Activated CD4-positive, alpha-beta T cell treated with anti-CD3 and anti-CD28 coated beads, Interleukin-2, Interleukin-4, amounts not matched to agents 100 ng/mL and 50 ng/mL, durations not matched to agents 16 hours and 8 hours (primary cell): ENCODE measurements at places on chromosomes 6 and 20.

GRCh38 chr6:149289192-149289781 lies 28.2 kb upstream of the TAB2 start:
- no peak for DNase-seq

- DNase-seq = no peak
Measured at GRCh38 chr6:163825033-163825432, 410.5 kb downstream of the QKI start.

DNA sequence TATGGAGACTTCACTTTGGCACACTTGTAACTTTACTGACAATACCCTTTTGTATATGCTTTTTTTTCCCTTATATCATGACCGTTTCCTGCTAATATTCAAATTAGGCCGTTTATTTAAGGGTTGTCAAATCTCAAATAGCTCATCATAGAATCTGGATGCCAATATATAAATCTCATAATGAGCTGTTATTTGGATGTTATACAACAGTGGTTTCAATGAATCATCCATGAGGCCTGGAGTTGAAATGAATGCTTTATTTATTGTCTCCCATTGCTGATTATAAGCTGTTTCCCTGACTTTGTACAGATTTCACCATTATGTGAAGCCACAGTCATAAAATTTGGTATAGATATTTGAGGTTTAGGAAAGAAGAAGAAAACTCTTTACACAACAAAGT lies 256.1 kb downstream of the PLCB1 start:
- no peak for DNase-seq

DNA sequence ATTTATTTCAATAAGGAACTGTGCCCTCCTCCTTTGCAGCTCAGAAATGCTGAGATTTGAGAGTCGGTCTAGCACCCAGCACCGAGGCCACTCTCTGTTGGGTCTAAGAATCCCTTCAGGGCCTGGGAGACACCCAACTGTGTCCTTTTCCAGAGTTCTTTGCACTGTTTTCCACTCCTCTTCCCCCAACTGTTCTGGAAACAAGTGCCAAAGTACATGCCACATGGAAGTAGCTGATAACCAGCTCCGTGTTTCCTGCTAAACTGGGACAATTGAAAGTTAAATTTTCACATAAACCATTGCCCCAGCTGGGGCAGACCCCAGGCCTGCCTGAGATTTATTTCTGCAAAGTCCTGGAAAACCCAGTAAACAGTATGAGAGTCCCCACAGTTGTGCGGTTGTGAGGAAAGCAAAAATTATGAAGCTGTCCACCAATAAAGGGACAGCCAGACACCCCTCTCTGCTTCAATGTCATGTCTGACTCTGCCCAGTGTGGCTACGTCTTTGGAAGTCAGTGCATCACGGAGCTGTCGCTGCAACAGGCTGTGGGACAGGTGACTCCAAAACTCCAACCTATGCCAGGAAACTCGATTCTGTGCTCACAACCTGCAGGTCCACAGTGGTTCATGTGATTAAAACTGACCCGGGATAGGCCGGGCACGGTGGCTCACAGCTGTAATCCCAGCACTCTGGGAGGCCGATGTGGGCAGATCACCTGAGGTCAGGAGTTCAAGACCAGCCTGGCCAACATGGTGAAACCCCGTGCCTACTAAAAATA lies 178.0 kb upstream of the AFDN start:
- no peak for DNase-seq

GRCh38 chr20:18511571-18511970 lies 3.8 kb downstream of the SEC23B start:
- DNase-seq = no peak
